Right atrium auricular region (tissue), 2 donors: ENCODE measurements at places on chromosomes 13 and 19. TPM values are rescaled to one million over a fixed set of nuclear protein-coding genes. Genes with fewer than 3 reads are reported as not detected.

GRCh38 chr13:42645717-42646116, 71.8 kb downstream of the TNFSF11 start:
- DNase-seq: no peak

GRCh38 chr13:74145249-74145975, 11.2 kb upstream of the KLF12 start:
- DNase-seq: no peak

Gene LYL1
- 15.3 TPM for total RNA-seq

GRCh38 chr19:2923510-2923909, 21.3 kb downstream of the ZNF77 start:
- no peak for DNase-seq

GRCh38 chr19:35869327-35870123, 1.2 kb downstream of the APLP1 start:
- no peak for DNase-seq

DNA sequence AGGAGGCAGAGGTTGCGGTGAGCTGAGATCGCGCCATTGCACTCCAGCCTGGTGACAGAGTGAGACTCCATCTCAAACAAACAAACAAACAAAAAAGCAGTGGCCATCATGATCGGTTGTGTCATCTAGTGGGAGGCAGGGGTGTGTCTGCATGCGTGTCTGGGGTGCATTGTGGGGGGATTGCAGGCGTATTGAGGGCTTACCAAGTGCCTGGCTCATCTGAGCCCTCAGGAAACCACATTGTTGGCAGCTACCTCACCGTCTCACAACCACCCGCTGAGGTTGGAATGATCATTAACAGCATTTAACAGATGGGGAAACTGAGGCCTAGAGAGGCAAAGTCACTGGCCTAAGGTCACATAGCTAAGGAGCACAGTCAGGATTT, 30.5 kb downstream of the NFIC start:
- no peak for DNase-seq

- no peak for DNase-seq
Measured at GRCh38 chr19:38013913-38014580, 107.0 kb downstream of the SIPA1L3 start.

Gene FFAR1
- not detected for total RNA-seq

DNA sequence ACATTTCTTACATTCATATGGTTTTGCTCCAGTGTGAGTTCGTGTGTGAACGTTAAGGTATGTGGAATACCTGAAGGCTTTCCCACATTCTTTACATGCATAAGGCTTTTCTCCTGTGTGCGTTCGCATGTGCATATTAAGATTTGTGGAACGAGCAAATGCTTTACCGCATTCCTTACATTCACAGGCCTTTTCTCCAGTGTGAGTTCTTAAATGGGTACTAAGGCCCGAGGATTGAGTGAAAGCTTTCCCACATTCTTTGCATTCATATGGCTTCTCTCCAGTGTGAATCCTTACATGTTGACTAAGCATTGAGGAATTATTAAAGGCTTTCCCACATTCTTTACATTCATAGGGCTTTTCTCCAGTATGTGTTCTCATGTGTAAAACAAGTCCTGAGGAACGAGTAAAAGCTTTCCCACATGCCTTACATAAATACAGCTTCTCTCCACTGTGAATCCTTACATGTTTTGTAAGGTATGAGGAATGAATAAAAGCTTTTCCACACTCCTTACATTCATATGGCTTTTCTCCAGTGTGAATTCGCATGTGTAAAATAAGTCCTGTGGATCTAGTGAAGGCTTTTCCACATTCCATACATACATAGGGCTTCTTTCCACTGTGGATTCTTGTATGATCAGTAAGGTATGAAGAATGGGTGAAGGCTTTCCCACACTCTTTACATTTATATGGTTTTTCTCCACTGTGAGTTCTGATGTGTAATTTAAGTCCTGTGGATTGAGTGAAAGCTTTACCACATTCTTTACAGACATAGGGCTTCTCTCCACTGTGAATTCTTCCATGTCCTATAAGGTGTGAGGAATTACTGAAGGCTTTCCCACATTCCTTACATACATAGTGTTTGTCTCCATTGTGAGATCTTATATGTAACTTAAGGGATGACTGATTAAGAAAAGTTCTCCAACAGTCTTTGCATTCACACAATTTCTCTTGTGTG, 10.7 kb downstream of the ZNF846 start:
- no peak for DNase-seq

- no peak for DNase-seq
Measured at GRCh38 chr13:93025984-93026383, 200.6 kb upstream of the GPC6 start.

DNA sequence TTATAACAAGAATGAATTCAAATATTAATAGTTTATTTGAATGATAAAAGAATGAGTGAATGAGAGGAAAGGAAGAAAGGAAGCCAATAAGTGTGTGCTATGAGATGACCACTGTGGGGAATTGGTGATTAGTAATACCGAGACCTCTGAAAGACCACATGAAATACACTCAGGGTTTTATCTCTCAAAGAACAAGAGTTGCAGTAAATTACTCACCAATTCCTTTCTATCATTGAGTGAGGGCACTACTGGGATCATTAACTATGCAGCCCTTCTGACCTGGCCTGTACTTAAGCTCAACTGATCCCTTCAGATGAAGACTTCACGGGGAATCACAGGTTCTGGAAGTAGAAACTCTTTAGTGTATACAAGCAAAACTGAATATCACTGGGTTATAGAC, 1636.1 kb downstream of the SLITRK5 start:
- DNase-seq: no peak

Gene OXGR1
- 2.4 TPM for total RNA-seq

- DNase-seq: peak; percentile 97
Measured at GRCh38 chr19:48872884-48873475, 759 bp downstream of the PPP1R15A start.

GRCh38 chr13:49435992-49436391, 7.9 kb downstream of the CAB39L start:
- no peak for DNase-seq

DNA sequence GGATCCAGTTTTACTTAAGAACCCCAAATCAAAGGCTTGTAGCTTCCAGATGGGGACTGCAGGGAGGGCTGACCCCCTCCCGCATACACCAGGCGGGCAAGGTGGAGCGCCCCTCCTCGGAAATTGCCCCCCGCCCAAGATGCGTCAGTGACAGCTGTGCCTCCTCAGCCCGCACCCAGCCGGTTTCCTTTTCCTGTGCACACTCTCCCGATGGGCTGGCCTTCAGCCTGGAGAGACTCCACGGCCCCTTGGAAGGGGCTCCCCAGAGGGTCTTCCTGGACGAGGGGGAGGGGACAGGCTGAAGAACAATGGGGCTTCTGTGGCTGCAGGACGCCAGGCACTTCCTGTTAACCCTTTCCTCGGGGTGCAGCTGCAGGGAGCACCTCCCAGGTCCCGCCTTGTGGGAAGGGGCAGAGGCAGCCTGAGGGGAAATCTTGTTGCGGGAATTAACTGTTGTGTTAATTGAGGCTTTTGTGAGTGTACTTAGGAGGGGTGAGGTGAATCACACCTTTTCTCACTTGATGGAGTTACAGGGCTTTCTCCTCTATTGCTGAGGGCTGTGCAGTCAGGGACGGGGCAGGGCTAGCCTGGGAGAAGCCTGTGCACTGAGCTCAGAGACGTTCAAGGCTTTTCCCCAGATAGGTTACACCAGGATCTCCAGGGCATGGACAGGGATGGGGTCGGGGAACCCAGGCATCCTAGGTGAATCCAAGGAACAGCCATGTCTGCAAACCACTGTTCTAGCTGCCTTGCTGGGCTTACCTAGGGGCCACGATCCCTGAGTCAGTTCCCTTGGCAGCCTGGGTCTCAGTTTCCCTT, 14.3 kb downstream of the IER2 start:
- DNase-seq: no peak

Gene CD177
- total RNA-seq: 2.9 TPM

GRCh38 chr19:46298479-46299003, 1.7 kb downstream of the HIF3A start:
- no peak for DNase-seq

DNA sequence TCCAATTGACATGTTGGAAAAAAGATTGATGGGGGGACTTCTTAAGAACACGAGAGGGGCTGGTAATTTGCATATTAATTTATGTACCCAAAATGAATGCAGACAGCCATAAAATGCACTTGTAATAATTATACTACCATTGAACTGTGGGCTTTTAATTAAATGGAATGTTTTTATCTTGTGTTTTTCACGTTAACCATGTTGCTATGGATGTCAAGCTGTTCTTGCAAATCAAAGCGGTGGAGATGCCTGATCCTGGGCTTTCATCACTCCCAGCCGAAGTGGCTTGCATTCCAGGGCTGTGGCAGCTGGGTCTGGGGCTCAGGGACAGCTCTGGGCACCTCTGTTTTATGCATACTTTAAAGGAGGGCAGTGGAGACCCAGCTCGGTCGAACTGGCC, 179.4 kb upstream of the TMTC4 start:
- DNase-seq: no peak

- DNase-seq: peak; percentile 87
Measured at GRCh38 chr13:107211073-107211472, 643.1 kb upstream of the ARGLU1 start.

Gene KIR2DL4
- total RNA-seq: not detected

GRCh38 chr19:10419646-10420443, 493 bp upstream of the PDE4A start:
- no peak for DNase-seq

GRCh38 chr19:2355168-2356035, 4.7 kb upstream of the TMPRSS9 start:
- no peak for DNase-seq

GRCh38 chr19:16111909-16112752, 442 bp downstream of the RAB8A start:
- no peak for DNase-seq

DNA sequence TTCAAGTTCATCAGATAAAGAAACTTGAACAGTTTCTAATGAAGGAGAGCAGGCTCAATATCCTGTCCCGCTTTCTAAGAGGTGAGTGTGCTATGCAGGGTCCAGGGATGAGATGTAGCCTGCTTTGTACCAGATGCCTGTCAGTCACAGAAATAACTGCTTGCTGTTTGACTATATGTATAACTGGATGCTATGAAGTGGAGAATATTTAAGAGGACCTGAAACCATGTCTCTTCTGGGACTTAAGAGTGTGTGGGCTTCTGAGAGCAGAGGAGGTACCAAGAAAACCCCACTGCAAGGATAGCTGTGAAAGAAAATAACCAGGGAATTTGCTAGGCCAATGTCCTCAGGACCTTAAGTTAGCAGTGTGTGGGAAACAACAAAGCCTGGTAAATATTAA, 246.3 kb upstream of the RFC3 start:
- no peak for DNase-seq

DNA sequence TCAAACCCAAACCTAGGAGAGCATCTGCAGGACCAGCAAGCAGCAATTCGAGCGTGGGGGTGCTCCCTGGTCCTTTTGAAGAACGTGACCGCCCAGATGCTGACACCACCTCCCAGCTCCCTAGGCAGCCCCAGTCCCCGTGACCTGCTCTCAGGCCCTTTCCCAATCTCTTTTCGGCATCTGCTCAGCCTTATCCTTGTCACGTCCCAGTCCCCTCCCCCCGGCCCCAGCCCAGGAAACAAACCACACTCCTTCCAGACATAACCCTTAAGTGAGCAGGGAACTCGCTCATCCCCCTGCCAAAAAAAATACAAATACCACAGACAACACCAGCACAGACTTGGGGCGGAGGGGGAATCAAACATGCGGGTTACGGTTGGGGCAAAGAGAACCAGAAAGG, 3.3 kb downstream of the MLLT1 start:
- DNase-seq: peak; percentile 87

Gene TNFRSF19
- total RNA-seq: 38.5 TPM

DNA sequence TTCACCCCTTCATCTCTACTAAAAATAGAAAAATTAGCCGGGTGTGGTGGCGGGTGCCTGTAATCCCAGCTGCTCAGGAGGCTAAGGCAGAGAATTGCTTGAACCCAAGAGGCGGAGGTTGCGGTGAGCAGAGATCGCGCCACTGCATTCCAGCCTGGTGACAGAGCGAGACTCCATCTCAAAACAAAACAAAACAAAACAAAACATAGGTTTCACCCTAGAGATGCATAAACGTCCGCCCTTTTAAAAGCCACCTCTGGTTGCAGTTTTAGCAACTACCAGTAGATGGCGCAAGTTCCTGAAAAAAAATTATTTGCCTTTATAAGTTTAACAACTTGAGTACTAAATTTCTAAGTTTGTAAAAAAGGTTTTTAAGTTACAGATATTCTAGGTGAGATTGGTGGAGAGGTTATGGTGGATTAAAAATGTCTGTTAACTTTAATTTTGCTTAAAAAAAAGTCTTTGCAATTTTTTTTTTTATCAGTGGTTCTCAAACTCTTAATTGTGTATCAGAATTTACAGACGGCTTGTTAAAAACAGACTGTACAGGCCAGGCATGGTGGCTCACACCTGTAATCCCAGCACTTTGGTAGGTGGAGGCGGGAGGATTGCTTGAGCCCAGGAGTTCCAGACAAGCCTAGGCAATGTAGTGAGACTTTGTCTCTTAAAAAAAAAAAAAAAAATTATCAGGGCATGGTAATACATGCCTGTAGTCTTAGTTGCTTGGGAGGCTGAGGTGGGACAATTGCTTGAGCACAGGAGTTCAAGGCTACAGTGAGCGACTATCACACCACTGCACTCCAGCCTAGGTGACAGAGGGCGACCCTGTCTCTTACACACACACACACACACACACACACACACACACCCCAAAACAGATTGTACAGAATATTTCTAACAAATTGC, 42.1 kb downstream of the NAA16 start:
- DNase-seq: no peak

- no peak for DNase-seq
Measured at GRCh38 chr13:79668201-79668752, 187.3 kb downstream of the NDFIP2 start.

DNA sequence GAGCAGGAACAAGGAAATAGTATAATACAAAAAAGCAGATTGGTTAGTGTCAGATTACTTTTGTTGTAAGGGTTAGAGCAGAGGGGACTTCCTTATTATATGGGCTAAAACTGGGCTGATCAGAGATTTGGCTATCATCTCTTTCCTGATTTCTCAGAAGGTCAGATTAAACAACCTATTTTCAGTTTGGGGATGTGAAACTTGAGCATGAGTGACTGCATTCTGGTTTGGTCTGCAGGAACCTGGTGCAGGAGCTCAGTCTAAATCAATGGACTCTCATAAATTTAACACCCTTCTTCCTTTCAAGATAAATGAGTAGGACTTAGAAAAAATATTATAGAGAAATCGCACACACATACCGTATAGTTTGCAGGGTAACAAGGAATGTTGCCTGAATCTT, 12.9 kb upstream of the RFXAP start:
- no peak for DNase-seq

- DNase-seq: peak; percentile 81
Measured at GRCh38 chr13:96816261-96816660, 178.0 kb downstream of the OXGR1 start.

Gene DLL3
- not detected for total RNA-seq

Gene CLEC17A
- not detected for total RNA-seq

- DNase-seq: no peak
Measured at GRCh38 chr13:112776354-112776753, 86.5 kb downstream of the ATP11A start.

Gene RASAL3
- total RNA-seq: 1.7 TPM

DNA sequence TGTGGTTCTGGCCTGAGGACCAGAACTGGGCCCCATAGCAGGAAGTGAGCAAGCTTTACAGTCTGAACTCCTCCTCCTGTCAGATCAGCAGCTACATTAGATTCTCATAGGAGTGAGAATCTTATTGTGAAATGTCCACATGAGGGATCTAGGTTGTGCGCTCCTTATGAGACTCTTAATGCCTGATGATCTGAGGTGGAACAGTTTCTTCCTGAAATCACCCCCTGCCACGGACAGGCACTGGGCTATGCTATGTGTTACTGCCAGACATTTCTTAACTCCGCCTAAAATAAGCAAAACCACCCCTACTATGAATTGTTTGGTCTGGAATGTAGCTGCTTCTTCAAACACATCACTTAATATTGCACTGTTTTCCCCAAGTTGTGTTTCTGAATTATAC, 4.6 kb downstream of the FBXL3 start:
- DNase-seq: no peak

Gene FCER2
- total RNA-seq: not detected
